Mesothelial cell of epicardium (in vitro differentiated cells): ENCODE measurements at places on chromosomes 16 and 17. TPM values are rescaled to one million over a fixed set of nuclear protein-coding genes. Genes with fewer than 3 reads are reported as not detected.

Gene CCT6B
- total RNA-seq, result 3.2 to 3.5 TPM (median 3.3 TPM) in 3 replicates

Gene FBRS
- total RNA-seq, result 93.0 to 98.4 TPM (median 97.5 TPM) in 3 replicates

Gene CCDC47
- total RNA-seq, result 55.9 to 58.2 TPM (median 56.3 TPM) in 3 replicates

Gene CDRT15L2
- total RNA-seq, result not detected in 3 replicates

Gene RCVRN
- total RNA-seq, result 1.2 to 1.8 TPM (median 1.3 TPM) in 3 replicates

Gene TBC1D3E
- total RNA-seq, result not detected in 3 replicates

Gene ARL5C
- total RNA-seq, result 0.40 TPM in 1 of 3 replicates, not detected in the others

Gene CARD14
- 5.4 to 6.9 TPM (median 6.8 TPM) in 3 replicates for total RNA-seq

Gene CBFA2T3
- 10.1 to 11.5 TPM (median 10.1 TPM) in 3 replicates for total RNA-seq

Gene NPB
- 0.75 to 1.7 TPM (median 1.2 TPM) in 3 replicates for total RNA-seq

Gene LDHD
- total RNA-seq, result 0.65 to 0.86 TPM (median 0.66 TPM) in 3 replicates

Gene GPR139
- not detected in 3 replicates for total RNA-seq

Gene PIK3R6
- total RNA-seq, result not detected in 3 replicates

Gene REXO5
- 4.0 to 5.1 TPM (median 5.0 TPM) in 3 replicates for total RNA-seq

Gene MFSD6L
- 3.0 to 4.4 TPM (median 4.0 TPM) in 3 replicates for total RNA-seq

Gene PIPOX
- 4.1 to 5.0 TPM (median 4.4 TPM) in 3 replicates for total RNA-seq

Gene ITGAX
- total RNA-seq, result not detected in 3 replicates

Gene ABAT
- total RNA-seq, result 20.7 to 21.6 TPM (median 21.4 TPM) in 3 replicates

Gene KRT16
- 0.40 to 0.79 TPM (median 0.40 TPM) in 3 replicates for total RNA-seq

Gene CDC27
- total RNA-seq, result 91.4 to 94.2 TPM (median 92.8 TPM) in 3 replicates

Gene HS3ST4
- 11.1 to 13.4 TPM (median 12.6 TPM) in 3 replicates for total RNA-seq

Gene CIBAR2
- total RNA-seq, result not detected in 3 replicates

Gene TBC1D28
- 0.18 to 0.52 TPM (median 0.45 TPM) in 3 replicates for total RNA-seq

Gene HEXD
- total RNA-seq, result 75.3 to 82.8 TPM (median 76.3 TPM) in 3 replicates

Gene YPEL2
- 7.5 to 9.9 TPM (median 8.7 TPM) in 3 replicates for total RNA-seq

Gene HIGD1B
- total RNA-seq, result 0.57 TPM in 1 of 3 replicates, not detected in the others

Gene KRT24
- total RNA-seq, result not detected in 3 replicates

Gene MYADML2
- not detected in 3 replicates for total RNA-seq

Gene PRAC1
- total RNA-seq, result 14.0 to 16.8 TPM (median 15.2 TPM) in 3 replicates

Gene SULT1A2
- total RNA-seq, result 0.75 to 0.98 TPM (median 0.90 TPM) in 3 replicates

Gene TMC5
- 1.4 to 2.2 TPM (median 1.6 TPM) in 3 replicates for total RNA-seq

Gene KRTAP2-1
- not detected in 3 replicates for total RNA-seq

Gene DNAH9
- total RNA-seq, result 0.35 to 0.96 TPM (median 0.47 TPM) in 3 replicates

Gene C17orf78
- not detected in 3 replicates for total RNA-seq

Gene CES5A
- total RNA-seq, result not detected in 3 replicates

Gene GUCY2D
- 0.34 to 0.75 TPM (median 0.69 TPM) in 3 replicates for total RNA-seq

Gene DDX52
- total RNA-seq, result 45.8 to 49.0 TPM (median 48.3 TPM) in 3 replicates

Gene KLHL11
- 21.4 to 22.1 TPM (median 21.9 TPM) in 3 replicates for total RNA-seq
